ENCODE measurements at places on chromosomes 16 and 17. TPM values are rescaled to one million over a fixed set of nuclear protein-coding genes. Genes with fewer than 3 reads are reported as not detected.

- H3K36me3 ChIP-seq = no peaks in the 10 kb centered on the region
- no peak for DNase-seq
- H3K4me3 ChIP-seq = peak overlapping the region; percentile 58
- peak overlapping the region; percentile 98 for H3K27ac ChIP-seq
- H3K27me3 ChIP-seq = no peaks in the 10 kb centered on the region
These were observed 424 bp upstream of the NUBP1 start for GRCh38 chr16:10743227-10743609.

GRCh38 chr17:5467416-5467815 is 1.4 kb downstream of the DHX33 start:
- no peaks in the 10 kb centered on the region for H3K27me3 ChIP-seq
- no peak for DNase-seq
- no peak overlapping the region for H3K27ac ChIP-seq
- H3K4me3 ChIP-seq = peak overlapping the region; percentile 92

DNA sequence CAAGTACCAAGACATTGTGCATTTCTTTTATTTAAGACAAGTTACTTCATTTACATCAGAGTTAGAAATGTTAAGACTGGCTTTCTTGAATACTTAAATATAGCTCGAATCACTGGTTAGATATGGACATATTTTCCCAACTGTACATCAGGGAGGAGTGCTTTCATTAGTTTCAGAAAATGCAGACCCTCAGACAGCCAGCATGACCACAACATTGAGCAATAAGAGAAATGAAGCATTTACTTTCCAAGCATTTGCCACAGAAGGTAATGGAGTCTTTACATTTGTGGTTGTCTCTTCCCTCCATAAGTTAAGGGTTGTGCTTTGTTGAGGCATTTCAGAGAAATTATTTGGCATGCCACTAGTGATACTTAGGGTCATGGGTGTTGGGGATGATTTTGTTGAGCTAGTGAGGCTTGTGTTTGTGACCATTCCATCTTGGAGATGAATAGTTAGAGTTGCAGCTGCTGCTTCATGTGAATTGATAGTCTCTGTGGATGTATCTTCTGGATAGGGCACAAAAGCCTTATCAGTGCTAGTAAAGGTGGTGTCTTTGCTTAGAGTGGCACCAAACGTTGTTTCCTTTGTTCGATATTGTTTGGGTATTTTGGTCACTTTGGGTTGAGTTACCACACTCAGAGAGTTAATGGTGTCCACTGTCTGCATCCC is 2.1 kb downstream of the OMG start:
- H3K27ac ChIP-seq = no peak overlapping the region
- no peaks in the 10 kb centered on the region for H3K27me3 ChIP-seq
- no peaks in the 10 kb centered on the region for H3K36me3 ChIP-seq
- no peak overlapping the region for H3K4me3 ChIP-seq

- no peak overlapping the region for H3K4me3 ChIP-seq
- no peak for DNase-seq
- H3K36me3 ChIP-seq = no peaks in the 10 kb centered on the region
- H3K27me3 ChIP-seq = no peaks in the 10 kb centered on the region
These were observed 5.4 kb downstream of the ITGAE start for GRCh38 chr17:3795390-3796102.

DNA sequence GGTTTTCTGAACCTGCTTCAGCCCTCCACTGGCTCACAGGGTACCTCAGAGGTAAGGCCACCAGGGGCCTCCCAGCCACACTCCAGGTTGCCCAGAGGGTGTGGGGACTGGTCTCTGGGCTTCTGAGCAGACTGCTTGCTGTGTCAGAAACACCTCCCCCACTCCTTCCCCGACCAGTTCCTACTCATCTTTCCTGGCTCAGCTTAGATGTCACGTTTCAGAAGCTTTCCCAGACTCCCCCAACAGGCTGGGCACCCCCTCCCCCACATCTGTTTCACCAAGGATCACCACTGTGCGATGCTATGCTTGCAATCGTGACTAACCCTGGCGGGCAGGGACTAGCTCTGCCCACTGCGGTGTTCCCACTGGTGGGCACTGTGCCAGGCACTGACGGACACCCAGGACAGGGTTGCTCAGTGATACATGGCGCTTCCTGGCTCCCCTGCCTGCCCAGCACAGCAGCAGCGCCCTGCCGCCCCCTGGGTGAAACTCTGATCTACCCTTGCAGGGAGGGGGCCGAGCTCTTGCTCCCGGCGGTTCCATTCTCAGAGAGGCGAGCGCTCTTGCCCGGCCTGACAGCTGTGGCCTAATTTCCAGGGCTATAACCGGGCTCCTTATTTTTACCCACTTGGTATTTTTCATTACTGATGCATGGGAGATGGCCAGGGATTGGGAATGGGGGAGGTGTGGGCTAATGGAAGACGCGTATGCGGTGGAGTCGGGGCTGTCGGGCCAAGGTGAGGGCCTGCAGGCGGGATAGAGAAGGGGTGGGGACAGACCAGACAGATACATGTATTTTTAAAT is 29.4 kb upstream of the MTSS2 start:
- no peaks in the 10 kb centered on the region for H3K36me3 ChIP-seq
- peaks cover 25% of the 10 kb centered on the region for H3K4me1 ChIP-seq
- H3K4me3 ChIP-seq = no peak overlapping the region
- no peaks in the 10 kb centered on the region for H3K27me3 ChIP-seq

DNA sequence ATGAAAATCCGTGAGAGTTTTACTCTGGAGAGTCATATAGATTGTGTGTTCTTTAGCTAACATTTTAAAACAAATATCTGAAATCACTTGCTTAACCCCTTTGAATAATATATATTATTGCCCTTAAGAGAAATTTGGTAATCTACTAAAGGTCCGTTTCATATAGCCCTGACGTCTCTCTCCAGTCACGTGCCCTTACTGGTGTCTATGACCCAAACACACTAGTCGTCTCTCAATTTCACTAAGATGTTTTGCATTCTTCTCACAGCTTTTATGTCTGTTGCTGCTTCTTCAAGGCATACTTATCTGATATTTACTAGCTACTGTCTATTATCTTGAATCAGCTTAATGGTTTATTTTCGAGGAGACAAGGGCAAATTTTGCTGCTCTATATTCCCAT is 409.9 kb downstream of the KCNJ18 start:
- no peak overlapping the region for H3K27ac ChIP-seq
- no peak for DNase-seq
- no peaks in the 10 kb centered on the region for H3K4me1 ChIP-seq
- H3K36me3 ChIP-seq = no peaks in the 10 kb centered on the region
- no peaks in the 10 kb centered on the region for H3K27me3 ChIP-seq
- H3K4me3 ChIP-seq = no peak overlapping the region

GRCh38 chr16:10896165-10896564 is 19.2 kb downstream of the CIITA start:
- no peak overlapping the region for H3K27ac ChIP-seq
- no peak overlapping the region for H3K4me3 ChIP-seq
- no peaks in the 10 kb centered on the region for H3K36me3 ChIP-seq

- H3K36me3 ChIP-seq = no peaks in the 10 kb centered on the region
- DNase-seq = no peak
- H3K4me1 ChIP-seq = no peaks in the 10 kb centered on the region
- H3K27me3 ChIP-seq = no peaks in the 10 kb centered on the region
- H3K4me3 ChIP-seq = no peak overlapping the region
These were observed 221.6 kb downstream of the GSG1L start for GRCh38 chr16:27841911-27842310.

GRCh38 chr16:67750466-67750865 is 31.4 kb upstream of the GFOD2 start:
- H3K4me1 ChIP-seq = no peaks in the 10 kb centered on the region
- no peak overlapping the region for H3K4me3 ChIP-seq
- no peaks in the 10 kb centered on the region for H3K27me3 ChIP-seq
- no peak overlapping the region for H3K27ac ChIP-seq
- DNase-seq = no peak

DNA sequence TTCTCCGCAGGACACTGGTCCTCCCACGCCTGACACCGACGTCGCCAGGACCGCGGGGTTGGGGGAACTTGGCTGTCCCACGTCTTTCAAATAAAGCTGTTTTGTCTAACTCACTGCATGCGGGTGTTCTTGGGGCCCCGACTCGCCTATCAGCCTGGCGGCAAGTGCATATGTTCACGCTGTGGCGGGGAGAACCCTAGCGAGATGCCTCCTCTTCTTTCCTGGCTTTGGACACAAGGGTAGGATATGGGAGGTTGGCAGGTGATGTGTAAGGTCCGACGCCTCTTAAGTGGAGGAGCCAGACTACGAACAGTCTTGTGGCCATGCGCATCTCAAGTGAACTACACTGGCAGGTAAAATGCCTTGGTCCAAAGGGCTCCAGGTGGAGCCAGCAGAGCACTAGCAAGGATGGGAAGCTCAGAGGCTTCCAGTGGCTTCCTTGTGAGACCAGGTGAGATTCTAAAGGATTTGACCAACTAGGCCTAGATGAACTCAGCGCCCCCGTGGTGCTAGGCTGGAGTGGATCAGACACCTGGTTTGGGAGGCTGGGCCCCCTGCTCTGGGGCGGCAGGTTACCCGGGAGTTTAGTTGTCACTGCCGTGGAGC is 873 bp upstream of the RPS2 start:
- H3K4me1 ChIP-seq = peaks cover 4% of the 10 kb centered on the region
- H3K4me3 ChIP-seq = peak overlapping the region; percentile 81
- peak overlapping the region; percentile 80 for H3K27ac ChIP-seq
- no peaks in the 10 kb centered on the region for H3K36me3 ChIP-seq
- no peaks in the 10 kb centered on the region for H3K27me3 ChIP-seq

GRCh38 chr17:29760279-29761039 is 137.7 kb upstream of the CORO6 start:
- H3K27ac ChIP-seq = peak overlapping the region; percentile 78
- no peaks in the 10 kb centered on the region for H3K36me3 ChIP-seq
- no peaks in the 10 kb centered on the region for H3K4me1 ChIP-seq
- no peaks in the 10 kb centered on the region for H3K27me3 ChIP-seq
- H3K4me3 ChIP-seq = peak overlapping the region; percentile 65
- no peak for DNase-seq

DNA sequence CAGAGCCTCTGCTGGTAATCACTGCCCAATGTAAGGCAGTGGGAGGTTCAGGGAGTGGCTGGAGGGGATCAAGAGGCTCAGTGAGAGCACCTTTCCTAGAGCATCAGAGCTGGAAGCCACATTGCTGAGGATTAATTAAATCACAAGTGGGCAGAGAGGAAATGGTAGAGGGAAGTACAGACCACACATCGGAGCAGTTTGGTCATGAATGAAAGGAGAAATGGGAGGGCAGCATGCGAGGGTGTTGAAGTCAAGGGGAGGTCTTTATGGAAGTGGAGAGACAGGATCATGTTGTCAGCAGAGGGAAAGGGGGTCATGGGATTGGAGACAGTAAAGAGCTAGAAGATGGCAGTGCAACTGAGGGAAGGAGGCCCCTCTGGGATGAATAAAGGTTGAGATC is 2.3 kb downstream of the CCL17 start:
- no peaks in the 10 kb centered on the region for H3K36me3 ChIP-seq
- DNase-seq = no peak
- H3K4me3 ChIP-seq = no peak overlapping the region
- no peaks in the 10 kb centered on the region for H3K4me1 ChIP-seq

- no peaks in the 10 kb centered on the region for H3K27me3 ChIP-seq
- peaks cover 3% of the 10 kb centered on the region for H3K4me1 ChIP-seq
- H3K4me3 ChIP-seq = no peak overlapping the region
- no peaks in the 10 kb centered on the region for H3K36me3 ChIP-seq
- H3K27ac ChIP-seq = no peak overlapping the region
These were observed 30.0 kb downstream of the RAB11FIP3 start for GRCh38 chr16:455453-455852.

GRCh38 chr16:84881702-84882521 is 62.1 kb downstream of the CRISPLD2 start:
- DNase-seq = peak; percentile 73
- H3K27ac ChIP-seq = peak overlapping the region; percentile 58
- no peaks in the 10 kb centered on the region for H3K27me3 ChIP-seq
- H3K4me1 ChIP-seq = no peaks in the 10 kb centered on the region

- no peak for DNase-seq
- H3K4me1 ChIP-seq = no peaks in the 10 kb centered on the region
- H3K36me3 ChIP-seq = no peaks in the 10 kb centered on the region
- no peak overlapping the region for H3K27ac ChIP-seq
- no peaks in the 10 kb centered on the region for H3K27me3 ChIP-seq
These were observed 60.1 kb upstream of the DYNLRB2 start for GRCh38 chr16:80480664-80481063.

- no peak overlapping the region for H3K4me3 ChIP-seq
- H3K36me3 ChIP-seq = no peaks in the 10 kb centered on the region
- H3K4me1 ChIP-seq = no peaks in the 10 kb centered on the region
- H3K27me3 ChIP-seq = no peaks in the 10 kb centered on the region
These were observed 65.3 kb upstream of the MYOCD start for GRCh38 chr17:12600349-12600748.

GRCh38 chr17:66337866-66338485 is 35.6 kb downstream of the PRKCA start:
- no peak overlapping the region for H3K27ac ChIP-seq
- no peaks in the 10 kb centered on the region for H3K36me3 ChIP-seq
- no peaks in the 10 kb centered on the region for H3K27me3 ChIP-seq
- H3K4me3 ChIP-seq = no peak overlapping the region

GRCh38 chr16:27921134-27921533 is 142.4 kb downstream of the GSG1L start:
- H3K4me1 ChIP-seq = no peaks in the 10 kb centered on the region
- no peak overlapping the region for H3K27ac ChIP-seq
- H3K36me3 ChIP-seq = no peaks in the 10 kb centered on the region
- H3K4me3 ChIP-seq = no peak overlapping the region
- no peak for DNase-seq

GRCh38 chr16:68272507-68273209 is 8.3 kb downstream of the SLC7A6 start:
- H3K27me3 ChIP-seq = no peaks in the 10 kb centered on the region
- H3K4me1 ChIP-seq = no peaks in the 10 kb centered on the region
- H3K36me3 ChIP-seq = no peaks in the 10 kb centered on the region
- H3K27ac ChIP-seq = no peak overlapping the region
- DNase-seq = no peak

- H3K4me1 ChIP-seq = no peaks in the 10 kb centered on the region
- H3K27ac ChIP-seq = no peak overlapping the region
- no peaks in the 10 kb centered on the region for H3K36me3 ChIP-seq
- DNase-seq = no peak
These were observed 7.0 kb upstream of the ZKSCAN2 start for GRCh38 chr16:25264597-25264996.

GRCh38 chr17:3482852-3483251 is 7.1 kb downstream of the ASPA start:
- no peaks in the 10 kb centered on the region for H3K4me1 ChIP-seq
- no peak overlapping the region for H3K27ac ChIP-seq
- no peak overlapping the region for H3K4me3 ChIP-seq
- H3K27me3 ChIP-seq = no peaks in the 10 kb centered on the region

The CCL1 gene
- total RNA-seq = not detected

The ZP2 gene
- not detected for total RNA-seq

The TAT gene
- total RNA-seq = 0.07 TPM

The GAS2L2 gene
- not detected for total RNA-seq

The RHBDL3 gene
- total RNA-seq = 3.8 TPM

The KRT28 gene
- not detected for total RNA-seq

The PTX4 gene
- 0.28 TPM for total RNA-seq

The GRAP gene
- 8.3 TPM for total RNA-seq

The PIK3R6 gene
- 24.6 TPM for total RNA-seq

The TNFSF12 gene
- 63.1 TPM for total RNA-seq

The KRT27 gene
- not detected for total RNA-seq
